HL-60 (cell line): ENCODE measurements at places on chromosomes 4 and X.

- no peak for DNase-seq
Measured at GRCh38 chrX:132609362-132609848, 120.6 kb upstream of the MBNL3 start.

- no peak for DNase-seq
Measured at GRCh38 chr4:127623797-127624083, 9.0 kb upstream of the INTU start.

DNA sequence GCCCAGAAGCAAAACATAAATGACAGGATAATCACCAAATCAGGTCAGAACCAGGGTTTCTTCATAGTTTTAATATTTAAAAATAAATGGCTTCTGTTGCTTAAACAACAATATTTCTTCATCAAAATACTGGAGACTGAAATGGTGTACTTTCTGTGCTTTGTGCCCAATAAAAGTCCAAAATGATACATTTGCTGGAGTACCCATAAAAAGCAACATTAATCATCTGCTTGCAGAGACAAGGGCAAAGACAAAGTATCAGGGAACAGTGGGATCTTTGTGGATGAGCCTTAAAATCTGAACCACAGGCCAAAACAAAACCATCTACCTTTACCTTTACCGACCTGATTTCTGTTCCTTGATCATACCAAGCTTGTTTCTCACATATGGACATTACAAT is 683.9 kb upstream of the ATOH1 start:
- DNase-seq, result no peak

- DNase-seq, result no peak
Measured at GRCh38 chr4:84470204-84470785, 28.8 kb downstream of the NKX6-1 start.

GRCh38 chrX:104315555-104315954 is 60.8 kb upstream of the ESX1 start:
- no peak for DNase-seq

- no peak for DNase-seq
Measured at GRCh38 chr4:11743236-11743635, 314.5 kb upstream of the HS3ST1 start.

- no peak for DNase-seq
Measured at GRCh38 chr4:14299166-14299565, 671.6 kb upstream of the BOD1L1 start.

- no peak for DNase-seq
Measured at GRCh38 chr4:40335525-40335894, 377 bp downstream of the CHRNA9 start.

DNA sequence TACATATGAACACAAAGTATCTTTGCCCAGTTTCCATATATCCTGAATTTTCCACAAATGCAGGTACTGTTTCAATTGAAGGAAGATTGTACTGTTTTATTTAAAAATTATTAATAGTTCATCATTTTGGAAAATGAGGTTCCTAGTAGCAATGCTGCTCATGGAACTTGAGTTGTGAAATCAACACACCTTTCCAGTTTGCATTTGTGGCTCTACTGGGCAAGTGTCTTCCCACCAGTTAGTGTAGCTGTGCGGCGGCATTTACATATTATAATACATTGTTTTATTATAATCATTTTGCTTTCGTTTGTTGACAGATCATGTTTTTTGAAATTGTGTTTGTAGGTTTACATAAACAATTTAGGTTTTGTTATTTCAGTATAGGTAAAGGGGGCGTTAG is 2.0 kb upstream of the DDX3X start:
- DNase-seq, result no peak

GRCh38 chrX:114038358-114038757 is 545.5 kb upstream of the HTR2C start:
- DNase-seq, result no peak

- no peak for DNase-seq
Measured at GRCh38 chrX:16765594-16765993, 20.7 kb upstream of the TXLNG start.

DNA sequence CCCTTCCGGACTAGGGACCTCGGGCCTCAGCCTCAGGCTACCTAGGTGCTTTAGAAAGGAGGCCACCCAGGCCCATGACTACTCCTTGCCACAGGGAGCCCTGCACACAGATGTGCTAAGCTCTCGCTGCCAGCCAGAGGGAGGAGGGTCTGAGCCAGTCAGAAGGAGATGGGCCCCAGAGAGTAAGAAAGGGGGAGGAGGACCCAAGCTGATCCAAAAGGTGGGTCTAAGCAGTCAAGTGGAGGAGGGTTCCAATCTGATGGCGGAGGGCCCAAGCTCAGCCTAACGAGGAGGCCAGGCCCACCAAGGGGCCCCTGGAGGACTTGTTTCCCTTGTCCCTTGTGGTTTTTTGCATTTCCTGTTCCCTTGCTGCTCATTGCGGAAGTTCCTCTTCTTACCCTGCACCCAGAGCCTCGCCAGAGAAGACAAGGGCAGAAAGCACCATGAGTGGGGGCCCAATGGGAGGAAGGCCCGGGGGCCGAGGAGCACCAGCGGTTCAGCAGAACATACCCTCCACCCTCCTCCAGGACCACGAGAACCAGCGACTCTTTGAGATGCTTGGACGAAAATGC is at the start of gene WAS:
Gene WAS, plus strand, starts transcription at position 389 of the 572 bp plus-strand sequence. Its CDS starts 55 bp downstream, at position 444.
- DNase-seq, result peak; percentile 88

DNA sequence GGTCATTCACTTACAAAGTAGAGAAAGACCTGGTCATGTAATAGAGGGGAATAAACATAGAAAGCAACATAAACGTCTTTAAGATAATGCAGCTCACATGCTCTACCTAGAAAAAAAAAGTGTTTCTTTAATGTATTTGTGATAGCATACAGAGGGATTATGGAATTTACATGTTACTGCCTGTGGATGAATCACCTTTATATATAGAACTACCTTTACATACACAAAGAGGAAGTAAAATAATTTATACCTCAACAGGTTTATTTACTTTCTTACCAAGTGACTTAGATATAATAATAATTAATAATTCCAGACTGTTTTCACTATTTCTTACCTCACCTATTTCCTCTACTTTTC is 81.5 kb downstream of the PPP3CA start:
- no peak for DNase-seq

- no peak for DNase-seq
Measured at GRCh38 chr4:130812117-130812765, 1716.3 kb downstream of the C4orf33 start.

- no peak for DNase-seq
Measured at GRCh38 chrX:15203694-15204093, 66.2 kb downstream of the ASB9 start.

GRCh38 chr4:118373614-118374255 is 20.9 kb upstream of the PRSS12 start:
- DNase-seq, result no peak

DNA sequence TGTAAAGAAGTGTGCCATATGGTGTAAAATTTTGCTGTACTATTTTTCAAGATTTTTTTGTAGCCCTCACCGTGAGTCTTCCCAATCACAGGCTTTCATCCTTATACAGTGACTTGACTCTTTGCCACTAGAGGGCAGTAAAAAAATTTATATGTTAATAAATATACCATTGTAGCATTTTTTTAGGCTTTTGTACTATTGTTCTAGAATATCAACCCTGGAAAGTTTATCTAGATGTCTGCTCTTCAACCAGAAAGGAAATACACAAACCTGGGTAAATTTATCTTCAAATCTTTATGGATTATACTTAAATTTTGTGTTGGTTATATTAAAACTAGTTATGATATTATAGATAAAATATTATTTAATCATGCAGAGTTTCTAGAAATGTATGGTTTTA is 235.3 kb downstream of the TENM3 start:
- no peak for DNase-seq

DNA sequence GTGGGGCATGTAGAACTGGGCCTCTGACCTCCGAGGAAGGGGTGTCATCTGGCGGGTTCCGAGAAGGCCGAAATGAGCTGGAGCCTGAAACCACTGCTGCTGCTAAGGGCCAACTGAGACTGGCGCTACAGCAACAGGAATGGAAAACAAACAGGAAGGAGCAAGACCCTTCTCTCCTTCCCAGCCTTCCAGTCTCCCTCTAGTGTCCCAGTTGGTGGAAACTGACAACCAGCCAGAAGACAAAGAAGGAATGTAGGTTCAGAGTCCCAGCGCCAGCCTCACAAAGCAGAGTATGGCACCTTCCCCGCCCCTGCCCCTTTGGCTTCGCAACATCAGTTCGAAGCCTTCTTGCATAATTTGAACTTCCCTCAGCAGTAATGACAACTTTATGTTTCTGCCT is 24.4 kb upstream of the PDZD4 start:
- DNase-seq, result no peak

DNA sequence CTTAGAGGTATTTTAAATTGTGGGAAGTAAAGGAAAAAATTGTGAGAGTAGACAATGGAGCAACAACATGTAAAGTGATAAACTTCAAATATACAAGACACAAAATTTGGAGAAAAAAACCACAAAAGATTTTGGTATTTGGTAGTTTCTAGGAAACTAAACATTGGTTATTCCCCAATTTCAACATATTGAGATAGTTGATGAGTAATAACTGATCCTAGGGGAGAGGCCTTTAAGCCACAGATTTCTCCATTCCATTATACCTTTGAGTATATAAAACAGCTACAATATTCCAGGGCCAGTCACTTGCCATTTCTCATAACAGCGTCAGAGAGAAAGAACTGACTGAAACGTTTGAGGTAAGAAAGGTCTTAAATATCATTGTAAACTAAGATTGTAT is at the start of gene FDCSP:
Gene FDCSP, plus strand, starts transcription at position 301 of the 400 bp plus-strand sequence. CDS start 5,071 bp downstream, outside the sequence.
- no peak for DNase-seq

DNA sequence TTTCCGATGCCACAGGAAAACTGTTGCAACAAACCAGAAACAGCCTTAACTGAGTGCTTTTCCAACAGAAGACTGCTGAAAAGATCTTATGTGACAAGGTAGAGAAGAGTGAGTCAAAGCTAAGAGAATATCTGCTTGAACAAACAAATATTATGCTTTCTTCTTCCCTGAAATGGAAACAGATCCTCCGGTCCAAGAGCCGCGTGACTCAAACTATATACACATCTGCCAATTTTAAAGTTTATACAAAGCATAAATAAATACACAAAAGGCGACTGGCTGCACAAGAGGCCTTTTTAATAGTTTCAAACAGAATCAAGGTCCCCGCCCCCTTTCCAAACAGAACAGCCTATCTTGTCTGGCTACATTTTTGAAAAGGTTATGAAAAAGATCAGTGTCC is 329.7 kb upstream of the F9 start:
- DNase-seq, result no peak

DNA sequence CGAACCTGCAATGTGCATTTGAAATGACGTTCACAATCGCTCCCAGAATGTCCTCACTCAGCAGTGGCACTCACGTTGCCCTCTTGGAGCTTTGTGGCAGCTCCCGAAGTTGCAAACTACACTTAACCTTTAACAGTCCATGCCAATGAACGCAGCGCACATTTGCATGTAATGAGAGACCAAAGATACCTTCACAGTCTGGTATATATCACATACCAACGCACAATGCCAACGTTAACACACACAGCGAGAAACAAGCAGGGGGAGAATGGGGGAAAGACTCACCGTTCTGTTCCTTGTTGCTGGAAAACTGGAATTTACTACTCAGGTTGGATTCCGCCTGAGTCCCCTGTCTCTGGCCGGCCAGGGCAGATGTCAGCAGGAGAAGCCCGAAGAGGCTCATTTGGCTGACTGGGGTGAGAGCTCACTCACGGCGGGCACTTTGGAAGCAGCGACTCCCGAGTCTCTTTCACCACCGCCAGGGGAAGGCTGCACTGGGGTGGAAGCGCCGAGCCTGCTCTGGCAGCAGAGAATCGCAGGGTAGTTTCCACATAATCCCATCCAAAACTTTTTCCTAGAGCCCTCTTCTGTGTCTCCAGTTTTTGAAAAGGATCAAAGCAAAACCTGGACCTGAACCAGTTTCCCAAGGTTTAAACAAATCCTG is 966 bp downstream of the PDGFC start:
- DNase-seq, result no peak

DNA sequence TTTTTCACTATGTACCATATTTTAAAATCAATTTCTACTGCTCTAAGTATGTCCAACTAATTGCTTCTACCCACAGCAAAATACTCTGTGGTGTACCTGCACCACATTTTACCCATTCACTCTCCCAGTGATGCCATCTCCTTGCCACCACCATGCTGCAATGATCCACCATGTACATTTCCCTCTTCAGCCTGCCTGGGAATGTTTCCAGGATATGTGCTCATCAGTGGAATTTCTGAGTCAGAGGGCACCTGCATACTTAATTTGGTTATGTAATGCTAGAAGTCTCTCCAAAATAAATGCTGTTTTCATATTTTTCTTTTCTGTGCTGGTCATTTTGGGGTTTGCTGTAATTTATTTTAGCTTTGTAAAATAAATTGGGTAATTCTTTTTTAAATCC is 33.2 kb upstream of the OCIAD2 start:
- no peak for DNase-seq

DNA sequence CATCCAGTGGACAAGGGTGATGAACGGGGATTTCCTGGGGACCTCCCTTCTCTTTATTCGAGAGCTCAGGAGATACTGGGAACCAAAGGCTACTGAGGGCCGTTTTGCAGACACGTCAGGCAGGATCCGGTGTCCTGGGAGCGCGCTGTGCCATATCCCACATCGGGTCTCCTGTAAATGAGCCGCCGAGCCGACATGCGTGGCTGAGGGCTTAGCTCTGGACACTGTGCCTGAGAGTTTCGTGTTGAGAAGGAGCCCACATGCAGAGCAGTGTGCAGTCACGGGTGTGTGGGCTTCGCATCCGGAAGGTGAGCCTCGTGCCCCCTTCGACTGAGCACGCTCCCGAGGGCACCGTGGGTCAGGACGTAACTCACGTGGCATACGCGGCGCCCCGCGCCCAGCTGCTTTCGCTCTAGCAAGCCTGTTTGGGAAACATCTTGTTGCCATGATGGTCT is 28.5 kb upstream of the HGFAC start:
- DNase-seq, result no peak

- DNase-seq, result no peak
Measured at GRCh38 chrX:38326086-38326485, 1.2 kb downstream of the RPGR start.

DNA sequence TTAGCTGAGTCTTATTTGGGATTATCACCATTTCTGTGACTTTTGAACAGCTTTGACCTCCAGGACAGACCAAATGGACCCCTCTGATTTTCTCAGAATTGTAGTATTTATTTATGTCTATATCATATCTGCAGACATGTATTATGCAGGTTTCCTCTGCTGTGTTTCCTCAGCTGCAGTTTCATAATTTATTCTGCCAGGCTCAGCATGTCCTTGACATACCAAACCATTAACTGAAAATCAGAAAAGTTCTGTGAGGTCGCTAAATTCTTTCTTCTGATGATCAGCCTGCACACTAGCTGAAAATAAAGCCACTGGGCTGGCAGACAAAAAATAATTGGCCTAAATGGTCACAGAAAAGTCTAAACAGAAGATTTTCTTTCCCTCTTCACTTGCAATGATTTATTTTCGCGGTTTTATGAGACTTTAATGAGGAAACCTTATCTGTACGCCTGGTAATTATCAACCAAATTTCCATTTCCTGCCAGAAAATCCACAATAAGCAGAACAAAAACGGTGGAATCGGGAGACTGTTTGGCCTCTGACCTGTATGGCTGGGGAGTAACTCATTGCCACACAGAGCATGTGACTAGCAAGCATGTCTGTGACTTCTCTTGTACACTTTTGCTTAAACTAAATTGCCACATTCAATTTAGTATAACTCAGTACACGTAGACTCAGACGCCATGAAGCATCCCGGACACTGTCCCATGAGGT is 150.9 kb downstream of the ENPP6 start:
- no peak for DNase-seq

- DNase-seq, result no peak
Measured at GRCh38 chr4:147396105-147396504, 84.8 kb upstream of the EDNRA start.

GRCh38 chr4:66959207-66959606 is 586.1 kb downstream of the CENPC start:
- DNase-seq, result no peak
